ENCODE measurements at places on chromosomes 6 and 20.

- DNase-seq = no peak
Observed at GRCh38 chr6:155436981-155437749, 18.5 kb downstream of the NOX3 start.

GRCh38 chr6:44477293-44477894 lies 89.9 kb downstream of the CDC5L start:
- DNase-seq = no peak

- no peak for DNase-seq
Observed at GRCh38 chr6:133835901-133836300, 53.0 kb upstream of the TCF21 start.

GRCh38 chr6:33834401-33835392 lies 30.9 kb upstream of the MLN start:
- DNase-seq = no peak

DNA sequence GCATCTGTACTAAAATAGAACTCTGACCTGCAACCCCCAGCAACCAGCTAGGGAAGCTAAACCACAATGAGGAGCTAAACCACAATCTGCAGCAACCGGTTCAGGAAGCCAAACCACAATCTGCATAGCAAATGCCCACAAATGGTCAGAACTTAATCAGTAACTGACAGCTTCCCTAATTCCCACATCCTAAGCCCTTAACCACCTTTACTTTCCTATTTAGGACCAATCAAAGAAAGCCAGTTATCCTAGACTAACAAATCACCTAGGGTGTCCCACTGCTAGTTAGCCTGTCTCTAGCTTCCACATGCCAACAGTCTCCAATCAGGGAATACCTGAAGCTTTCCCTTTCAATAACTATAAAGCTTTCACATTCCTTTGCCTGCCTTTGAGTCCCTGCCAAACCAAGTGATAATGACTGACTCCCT lies 424.6 kb upstream of the PTCHD4 start:
- DNase-seq = no peak

DNA sequence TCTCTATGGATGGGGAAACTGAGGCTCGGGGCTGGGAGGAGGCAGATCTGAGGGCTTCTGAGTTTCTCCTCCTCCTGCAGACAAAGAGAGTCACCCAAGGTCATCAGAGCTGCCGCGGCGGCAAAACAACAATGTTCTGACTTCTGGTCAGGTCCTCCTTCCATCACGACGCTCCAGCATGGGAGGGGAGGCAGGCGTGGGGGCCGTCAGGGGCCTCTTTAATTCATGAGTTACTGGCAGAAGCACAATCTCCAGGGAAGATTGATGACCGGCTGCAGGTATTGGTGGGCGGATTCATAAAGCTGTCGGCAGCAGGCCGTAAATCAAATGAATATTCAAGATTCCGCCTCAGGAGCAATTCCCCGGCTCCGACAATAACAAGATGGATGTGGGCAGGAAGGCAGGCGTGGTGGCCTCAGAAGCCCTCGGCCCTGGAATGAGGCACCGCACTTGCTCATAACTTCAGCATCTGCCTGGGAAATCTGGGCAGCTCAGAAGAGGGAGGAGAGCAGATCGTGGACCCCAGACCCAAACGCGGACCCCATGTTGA lies 19.1 kb downstream of the PCK1 start:
- no peak for DNase-seq

- no peak for DNase-seq
Observed at GRCh38 chr20:48273843-48274242, 488.6 kb upstream of the SULF2 start.

DNA sequence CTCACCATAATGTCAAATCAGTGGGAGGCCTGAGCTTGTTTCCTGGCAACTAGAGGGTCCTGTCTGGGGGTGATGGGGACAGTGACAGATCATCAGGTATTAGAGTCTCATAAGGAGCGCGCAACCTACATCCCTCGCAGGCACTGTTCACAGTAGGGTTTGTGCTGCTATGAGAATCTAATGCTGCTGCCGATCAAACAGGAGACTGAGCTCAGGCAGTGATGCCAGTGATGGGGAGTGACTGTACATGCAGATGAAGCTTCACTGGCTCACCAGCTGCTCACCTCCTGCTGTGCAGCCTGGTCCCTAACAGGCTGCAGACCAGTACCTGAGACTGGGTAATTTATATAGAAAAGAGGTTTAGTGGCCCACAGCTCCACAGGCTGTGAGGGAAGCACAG lies 147.3 kb downstream of the TTLL2 start:
- no peak for DNase-seq

DNA sequence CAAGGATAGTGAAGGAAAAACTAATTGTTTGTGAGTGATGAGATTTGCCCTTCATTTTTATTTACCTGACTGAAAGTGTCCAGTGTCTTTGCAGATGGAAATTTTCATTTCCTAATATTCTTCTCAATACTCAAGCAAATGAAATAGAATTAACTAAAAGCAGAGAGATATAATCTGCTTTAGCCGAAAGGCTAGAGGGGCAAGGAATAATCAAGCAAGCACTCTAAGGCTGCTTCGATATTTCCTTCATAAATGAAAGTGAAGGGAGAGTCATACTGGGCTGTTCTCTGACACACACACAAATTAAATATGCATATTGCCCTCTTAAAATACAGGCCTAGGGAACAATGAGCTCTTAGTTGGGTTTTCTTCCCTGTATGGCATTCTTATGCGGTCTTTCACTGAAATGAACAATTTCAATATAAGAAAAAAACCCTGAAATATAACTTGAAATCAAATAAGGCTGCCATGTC lies 47.5 kb upstream of the POPDC3 start:
- no peak for DNase-seq

DNA sequence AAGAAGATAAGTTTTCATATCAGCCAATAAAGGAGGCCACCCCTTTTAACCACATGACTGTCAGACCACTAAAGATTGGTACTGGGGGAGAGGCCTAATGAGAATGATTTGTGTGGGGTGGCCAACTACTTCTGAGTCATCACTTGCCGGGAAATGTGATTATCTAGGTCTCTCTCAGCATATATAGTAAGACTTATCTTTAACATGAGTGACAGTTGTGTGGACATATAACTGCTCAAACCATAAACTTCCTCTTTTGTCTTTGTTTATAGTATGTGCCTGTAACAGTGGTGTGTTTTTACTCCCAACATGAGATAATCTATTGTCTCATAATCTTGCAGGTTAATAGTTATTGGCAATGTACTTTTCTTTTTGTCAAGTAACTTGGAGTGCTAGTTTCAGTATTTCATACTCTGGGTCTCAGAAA lies 312.4 kb downstream of the CDKAL1 start:
- DNase-seq = no peak

GRCh38 chr6:139961190-139961589 lies 586.7 kb upstream of the CITED2 start:
- no peak for DNase-seq

GRCh38 chr6:161732594-161732993 lies 458.7 kb upstream of the AGPAT4 start:
- DNase-seq = no peak
